ENCODE measurements at places on chromosomes 3 and 15.

- DNase-seq, result no peak
Measured at GRCh38 chr3:49476563-49476962, 6.5 kb downstream of the DAG1 start.

- DNase-seq, result no peak
Measured at GRCh38 chr3:132652640-132653270, 6.9 kb downstream of the ACAD11 start.

DNA sequence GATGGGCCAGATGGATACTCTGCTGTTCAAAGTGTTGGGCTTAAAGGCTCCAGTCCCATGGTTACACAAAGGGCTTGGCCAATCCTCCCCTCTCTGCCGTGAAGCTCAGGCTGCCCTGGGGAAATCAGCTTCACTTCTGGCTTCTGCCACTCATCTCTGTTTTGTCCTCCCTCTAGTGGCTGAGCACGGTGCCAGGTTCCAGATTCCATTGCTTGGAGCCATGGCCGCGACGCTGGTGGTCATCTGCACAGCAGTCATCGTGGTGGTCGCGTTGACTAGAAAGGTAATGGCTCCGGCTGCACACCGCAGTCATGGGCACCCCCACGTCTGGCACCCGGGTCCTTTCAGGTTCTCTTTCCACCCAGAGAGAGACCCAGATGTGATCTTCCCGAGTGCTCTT is 5.6 kb downstream of the TIGIT start:
- peak; percentile 23 for DNase-seq

- DNase-seq, result no peak
Measured at GRCh38 chr3:46283881-46284450, 41.7 kb downstream of the CCR3 start.

- DNase-seq, result no peak
Measured at GRCh38 chr15:37820380-37821128, 113.9 kb upstream of the TMCO5A start.

- DNase-seq, result peak; percentile 21
Measured at GRCh38 chr3:29764603-29765254, 483.9 kb downstream of the RBMS3 start.

DNA sequence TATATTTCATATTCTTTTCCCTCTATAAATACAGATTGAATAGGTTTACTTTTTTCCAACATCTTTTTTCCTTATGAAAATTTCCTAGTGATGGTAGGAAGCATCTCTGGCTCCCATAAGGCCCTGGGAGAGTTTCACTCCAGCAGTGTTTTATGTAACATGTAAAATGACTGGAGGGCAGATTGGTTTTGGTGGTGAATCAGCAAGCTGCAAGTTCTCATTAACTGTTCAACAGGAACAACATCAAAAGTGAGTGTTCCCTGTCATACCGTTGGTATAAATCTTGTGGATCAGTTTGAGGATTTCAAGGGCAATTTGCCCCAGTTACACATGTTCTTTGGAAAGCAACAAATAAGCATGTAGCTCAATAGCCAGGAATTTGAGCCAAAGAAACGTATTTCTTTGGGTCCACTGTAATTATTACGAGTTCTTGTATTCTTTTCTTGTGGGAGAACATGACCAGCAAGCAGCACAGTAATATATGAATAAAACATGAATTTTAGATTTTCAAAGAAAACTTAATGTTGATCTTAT is 345.7 kb downstream of the SV2B start:
- no peak for DNase-seq

DNA sequence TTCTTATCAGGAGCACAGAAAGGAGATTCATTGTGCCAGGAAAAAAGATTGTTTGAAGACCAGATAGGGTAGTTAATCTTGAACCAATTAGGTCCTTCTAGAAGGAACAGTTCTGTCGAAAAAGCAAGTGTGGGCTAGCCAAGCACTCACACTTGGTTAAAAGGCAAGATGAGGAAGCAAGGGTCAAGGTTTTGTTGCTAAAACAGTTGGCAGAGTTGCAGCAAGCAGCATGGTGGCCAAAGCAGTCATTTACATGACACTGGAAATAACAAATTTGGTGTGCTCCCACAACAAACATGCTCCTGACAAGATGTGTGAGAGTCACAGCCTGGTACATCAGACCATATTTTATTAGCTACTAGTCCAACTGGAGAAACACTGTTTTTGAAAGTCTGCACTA is 228.0 kb upstream of the CFAP20DC start:
- DNase-seq, result no peak

DNA sequence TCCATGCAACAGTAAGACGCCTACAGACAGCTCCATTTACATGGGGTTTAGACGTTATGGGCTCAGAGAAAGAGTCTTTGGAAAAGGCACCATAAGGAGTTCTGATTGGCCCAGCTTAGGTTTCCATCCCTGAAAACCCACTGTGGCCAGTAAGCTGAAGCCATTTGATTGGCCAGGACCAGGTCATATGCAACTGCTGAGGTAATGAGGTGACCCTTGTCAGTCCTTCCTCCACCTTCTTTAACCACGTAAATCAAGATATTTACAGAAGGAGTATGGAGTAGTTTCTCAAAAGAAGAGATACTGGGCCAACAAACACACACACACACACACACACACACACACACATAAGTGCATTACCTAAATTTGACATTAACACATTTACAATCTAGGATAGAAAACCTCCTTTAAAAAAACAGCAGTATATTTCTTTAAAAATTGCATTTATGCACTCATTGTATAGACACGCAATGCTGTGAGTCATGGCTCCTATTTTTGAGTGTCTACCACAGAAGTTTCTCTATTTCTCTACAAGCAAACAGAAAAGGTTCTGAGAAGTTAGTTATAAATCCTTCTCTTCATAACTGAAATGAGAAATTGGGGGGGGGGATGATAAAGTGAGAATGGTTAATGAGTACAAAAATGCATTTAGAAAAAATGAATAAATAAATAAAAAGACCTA is 16.3 kb upstream of the MB21D2 start:
- DNase-seq, result peak; percentile 24

- no peak for DNase-seq
Measured at GRCh38 chr15:94259121-94259751, 27.9 kb downstream of the MCTP2 start.

GRCh38 chr15:72178976-72179585 is 18.5 kb downstream of the GRAMD2A start:
- no peak for DNase-seq

- peak; percentile 78 for DNase-seq
Measured at GRCh38 chr3:66472313-66473134, 28.3 kb downstream of the LRIG1 start.
